ENCODE measurements at places on chromosomes 16 and 17.

DNA sequence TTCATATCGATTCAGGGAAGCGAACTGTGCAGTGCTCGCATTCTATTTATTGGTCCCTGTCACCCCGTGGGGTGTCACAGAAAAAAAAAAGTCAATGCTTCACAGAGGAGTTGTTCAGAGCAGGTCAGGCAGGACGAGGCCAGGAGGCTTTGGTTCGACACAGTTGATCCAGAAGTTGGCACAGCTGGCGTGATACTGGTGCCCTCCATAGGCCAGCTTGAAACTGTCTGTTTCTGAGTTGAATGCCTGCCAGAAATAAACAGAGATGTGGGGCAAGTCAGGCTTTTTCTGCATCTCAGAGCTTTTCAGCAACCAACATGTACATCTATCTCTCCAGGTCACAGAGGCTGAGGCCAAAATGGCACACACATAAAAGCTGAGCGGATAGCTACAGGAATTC lies 29.1 kb downstream of the DUSP14 start:
- DNase-seq = no peak

- DNase-seq = no peak
Measured at GRCh38 chr16:87229230-87230188, 87.7 kb downstream of the C16orf95 start.

DNA sequence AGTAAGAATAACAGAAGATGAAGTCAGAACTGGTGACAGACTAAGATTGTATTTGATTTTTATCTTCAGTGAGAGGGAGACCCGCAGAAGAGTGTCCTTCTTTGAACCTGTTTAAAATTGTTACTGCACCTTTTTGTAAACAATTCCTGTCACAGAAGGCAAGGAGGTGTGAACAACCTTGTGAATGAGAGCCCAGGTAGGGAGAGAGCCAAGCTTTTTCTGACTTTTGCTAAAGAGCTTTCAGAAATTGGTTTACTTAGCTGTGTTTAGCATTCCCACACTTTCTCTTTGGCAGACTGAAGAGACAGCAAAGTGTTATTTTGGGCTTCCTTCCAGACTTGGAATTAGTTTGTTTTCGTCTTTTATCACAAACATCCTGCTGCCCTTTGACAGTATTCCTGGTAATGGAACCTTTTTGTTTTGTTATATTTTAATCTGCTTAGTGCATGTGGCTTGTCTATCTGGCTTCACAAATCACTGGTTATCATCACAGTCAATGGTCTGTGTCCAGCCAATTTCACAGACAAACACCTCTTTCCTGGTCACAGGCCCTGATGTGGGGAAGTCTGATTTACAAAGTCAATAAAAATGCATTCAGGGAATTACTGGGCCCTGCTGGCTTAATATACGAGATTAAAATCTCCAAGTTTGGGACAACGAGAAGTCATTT lies 85.7 kb upstream of the HS3ST2 start:
- DNase-seq = peak; percentile 18

- no peak for DNase-seq
Measured at GRCh38 chr16:72240466-72240865, 68.5 kb upstream of the PMFBP1 start.

GRCh38 chr16:57475711-57476339 lies 10.5 kb downstream of the DOK4 start:
- no peak for DNase-seq

GRCh38 chr16:89574681-89575246 lies 794 bp upstream of the CPNE7 start:
- no peak for DNase-seq

DNA sequence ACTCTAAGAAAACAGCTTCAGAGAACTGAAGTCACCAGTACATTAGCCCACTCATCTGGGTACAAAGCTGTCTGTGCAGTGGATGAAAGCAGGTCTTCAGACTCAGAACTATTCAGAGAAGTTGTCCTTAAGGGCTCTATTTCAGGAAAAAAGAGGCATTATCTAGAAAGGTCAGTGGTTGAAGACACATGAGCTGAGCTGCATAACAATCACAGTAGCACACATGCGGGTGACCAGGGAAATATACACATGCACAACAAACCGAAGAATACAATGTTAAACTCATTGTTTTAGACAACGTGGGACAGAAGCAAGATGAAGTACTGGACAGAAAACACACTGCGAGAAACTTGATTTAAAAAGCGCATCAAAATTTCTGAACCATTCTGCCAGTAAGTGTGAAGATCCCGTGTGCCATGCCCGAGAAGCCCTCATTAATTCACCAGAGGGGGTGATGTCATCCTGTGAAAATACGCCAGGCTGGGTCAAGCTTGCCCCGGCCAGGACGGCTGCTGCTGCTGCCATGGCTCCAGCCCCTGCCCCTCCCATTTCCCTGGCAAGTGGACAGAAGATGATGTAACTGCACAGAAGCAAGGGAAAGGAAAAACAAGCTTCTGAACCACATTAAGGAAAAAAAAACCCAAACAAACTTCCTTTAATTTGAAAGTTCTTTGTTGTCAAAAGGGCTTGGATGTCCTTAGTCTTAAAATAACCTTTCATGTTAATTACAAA lies 10.1 kb downstream of the DYNC1LI2 start:
- peak; percentile 94 for DNase-seq

GRCh38 chr16:79045191-79045590 lies 555.3 kb downstream of the MAF start:
- DNase-seq = no peak

DNA sequence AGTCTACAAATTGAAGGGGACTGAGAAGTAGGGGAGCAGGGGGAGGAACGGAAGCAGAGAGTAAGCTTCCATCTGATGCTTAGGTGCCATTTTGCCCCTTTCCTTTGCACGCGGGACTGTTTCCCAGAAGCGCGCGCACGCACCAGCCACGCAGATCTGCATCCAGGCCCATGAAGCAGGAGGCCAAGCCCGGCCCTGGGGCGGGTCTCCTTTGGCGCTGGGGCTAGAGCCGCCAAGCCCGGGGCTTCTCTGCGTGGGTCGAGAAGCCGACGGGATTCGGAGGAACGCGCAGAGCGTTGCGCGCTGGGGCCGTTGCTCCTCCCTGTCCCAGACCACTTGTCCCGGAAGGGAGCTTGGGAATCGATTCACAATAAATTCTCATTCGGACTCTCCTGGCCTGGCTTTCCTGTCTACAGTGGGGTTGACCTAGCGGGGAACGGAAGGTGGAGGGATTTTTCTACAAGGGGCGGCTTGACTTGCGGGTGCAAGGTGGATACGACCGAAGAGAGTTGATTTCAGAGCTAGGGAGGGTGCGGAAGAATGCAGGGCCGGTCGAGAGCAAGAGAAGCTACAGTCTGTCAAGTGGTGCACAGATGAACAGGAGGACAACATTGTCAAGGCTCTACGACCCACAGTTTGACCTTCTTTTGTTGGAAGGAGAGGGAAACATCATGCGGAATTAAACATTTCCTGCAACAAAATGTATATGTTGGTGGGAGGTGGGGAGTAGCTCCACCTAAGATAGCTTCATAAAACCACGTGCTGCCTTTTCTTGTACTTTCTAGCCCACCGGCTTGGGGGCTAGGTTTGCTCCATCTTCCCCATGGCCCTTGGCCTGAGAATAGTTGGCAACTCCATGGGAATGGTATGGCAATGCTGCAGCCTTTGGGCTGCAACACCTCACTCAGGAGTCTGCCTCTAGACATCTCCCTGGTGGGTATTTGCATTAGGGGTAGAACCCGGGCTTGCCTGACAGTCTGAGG lies 4.5 kb downstream of the HOXB9 start:
- DNase-seq = no peak

DNA sequence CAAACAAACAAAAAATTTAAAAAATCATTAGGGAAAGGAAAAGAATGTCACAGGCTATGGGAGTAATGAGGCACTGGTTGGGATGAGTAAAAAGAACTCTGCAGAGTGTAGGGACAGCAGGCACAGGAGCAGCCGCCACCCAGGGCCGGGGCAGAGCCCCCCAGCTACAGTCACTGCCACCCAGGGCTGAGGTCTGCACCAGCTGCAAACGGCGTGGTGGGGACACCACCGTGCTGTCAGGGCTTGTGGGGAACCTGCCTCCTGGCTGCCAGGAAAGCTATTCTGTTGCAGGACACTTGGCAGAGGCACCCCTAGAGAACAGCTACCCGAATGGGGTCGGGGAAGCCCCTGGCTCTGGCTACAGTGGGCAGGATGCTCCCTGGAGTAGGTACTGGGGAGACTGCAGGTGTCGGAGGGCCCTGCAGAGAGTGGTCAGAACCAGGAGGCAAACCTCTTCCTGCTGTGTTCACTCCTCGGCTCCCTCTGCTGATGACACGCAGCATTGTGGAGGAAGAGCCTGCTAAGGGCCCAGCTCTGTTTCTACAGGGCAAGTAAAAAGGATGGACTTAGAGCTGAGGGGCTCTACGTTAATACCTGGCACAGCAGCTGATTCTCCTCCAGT lies 32.3 kb upstream of the CAPN15 start:
- DNase-seq = peak; percentile 20

DNA sequence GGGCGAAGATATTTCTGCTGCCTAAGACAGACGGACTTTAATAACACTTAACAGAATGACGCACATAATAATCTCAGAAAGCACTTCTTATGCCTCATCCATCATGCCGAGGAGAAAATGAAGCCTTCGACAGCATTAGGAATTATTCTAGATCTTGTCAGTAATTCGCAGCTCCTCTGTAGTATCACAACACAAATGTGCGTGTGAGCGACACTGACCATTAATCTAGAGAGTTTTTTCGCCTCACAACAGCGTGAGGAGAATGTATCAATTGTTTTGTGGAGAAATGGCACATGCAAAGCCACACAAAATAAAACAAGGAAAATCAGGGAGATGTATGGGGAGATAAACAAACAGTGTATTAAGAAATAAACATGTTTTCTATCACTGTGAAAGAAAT lies 410.2 kb upstream of the PSMD7 start:
- no peak for DNase-seq

Measured in muscle of arm (tissue), 14 donors.